ENCODE measurements at places on chromosomes 3 and 15.
A peak's percentile ranks its signal among the peaks of the same experiment; 100 is the strongest.

GRCh38 chr3:17602126-17602525 lies 140.3 kb downstream of the TBC1D5 start:
- DNase-seq: no peak

DNA sequence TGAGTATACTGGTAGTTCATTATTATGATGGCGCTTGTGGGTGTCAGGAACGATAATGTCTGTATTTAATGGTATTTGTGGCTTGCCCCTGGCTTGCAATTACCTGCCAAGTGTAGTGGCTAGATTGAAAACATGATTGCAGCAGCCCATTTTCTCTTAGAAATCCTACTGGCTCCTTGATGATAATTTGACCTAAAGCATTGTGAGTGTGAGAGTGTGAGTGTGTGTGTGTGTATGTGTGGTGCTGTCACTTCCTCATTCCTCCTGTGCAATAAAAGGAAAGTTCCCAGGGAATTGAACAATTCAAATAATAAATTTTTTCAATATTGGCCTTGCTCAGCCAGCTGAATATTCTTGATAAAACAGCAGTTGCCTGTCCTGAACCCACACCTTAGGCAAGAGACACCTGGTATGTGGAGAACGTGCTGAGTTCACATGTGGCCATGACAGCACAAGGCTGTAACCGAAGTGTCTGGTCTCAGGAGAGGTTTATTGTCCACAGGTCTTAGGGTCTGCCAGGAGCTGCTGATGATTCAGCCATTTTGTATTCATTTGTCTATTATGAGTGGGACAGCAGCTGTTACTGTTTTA lies 193.3 kb downstream of the CD47 start:
- no peak for DNase-seq

DNA sequence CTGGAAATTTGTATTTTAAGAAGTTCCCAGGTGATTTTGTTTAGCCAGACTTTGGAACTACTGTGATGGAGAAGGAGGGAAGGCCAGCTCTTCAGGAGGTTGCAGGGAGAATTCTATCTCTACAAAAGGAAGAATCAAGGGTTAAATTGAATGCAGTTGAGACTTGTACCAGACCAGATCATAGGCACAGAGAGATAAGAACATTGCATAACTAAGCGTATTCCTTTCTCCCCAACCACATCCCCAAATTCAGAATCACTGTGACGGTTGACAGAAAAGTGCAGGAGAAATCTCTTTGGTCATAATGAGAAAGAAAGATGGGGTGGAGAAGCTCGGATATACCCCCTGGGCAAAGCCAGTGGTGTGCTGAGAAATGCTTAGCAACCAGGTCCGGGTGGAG lies 7.2 kb downstream of the PLD1 start:
- DNase-seq: no peak

GRCh38 chr15:100032358-100033085 lies 299.3 kb upstream of the LYSMD4 start:
- peak; percentile 43 for DNase-seq

- no peak for DNase-seq
Measured at GRCh38 chr15:100601617-100602063, 344 bp downstream of the LINS1 start.

DNA sequence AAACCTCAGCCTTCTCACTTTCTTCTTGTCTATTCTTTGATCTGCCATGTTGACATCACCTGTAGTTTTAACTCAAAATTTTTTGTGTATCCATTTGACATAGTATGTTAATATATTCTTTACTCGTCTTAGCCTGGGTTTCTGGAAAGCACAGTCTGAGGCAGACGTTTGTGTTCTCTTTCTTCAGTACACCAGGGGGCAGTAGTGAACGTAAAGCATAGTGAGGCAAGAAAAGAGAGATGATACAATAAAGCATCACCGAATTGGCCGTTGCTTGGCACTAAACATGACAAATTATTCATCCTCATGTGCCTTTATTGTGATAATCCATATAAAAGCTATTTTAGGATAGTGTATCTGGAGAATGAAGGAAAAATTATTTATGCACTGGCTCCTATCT lies 141.0 kb upstream of the MYRIP start:
- peak; percentile 65 for DNase-seq

DNA sequence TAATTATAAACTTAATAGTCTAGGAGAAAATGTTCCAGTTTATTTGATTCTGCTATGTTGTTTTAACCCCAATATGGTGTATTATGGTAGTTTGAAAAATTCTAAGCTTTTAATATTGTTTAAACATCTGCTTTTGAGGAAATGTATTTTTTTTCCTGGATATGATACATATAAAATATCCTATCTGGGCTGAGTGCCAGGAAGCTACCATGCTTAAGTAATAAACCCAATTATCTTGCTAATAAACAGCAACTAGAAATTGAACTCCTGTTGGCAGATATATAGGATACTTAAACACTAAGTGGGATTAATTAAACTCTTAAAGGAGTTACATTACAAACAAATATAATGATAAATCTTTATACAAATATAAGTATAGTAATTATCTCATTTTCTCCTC lies 293.7 kb upstream of the GRM7 start:
- no peak for DNase-seq

DNA sequence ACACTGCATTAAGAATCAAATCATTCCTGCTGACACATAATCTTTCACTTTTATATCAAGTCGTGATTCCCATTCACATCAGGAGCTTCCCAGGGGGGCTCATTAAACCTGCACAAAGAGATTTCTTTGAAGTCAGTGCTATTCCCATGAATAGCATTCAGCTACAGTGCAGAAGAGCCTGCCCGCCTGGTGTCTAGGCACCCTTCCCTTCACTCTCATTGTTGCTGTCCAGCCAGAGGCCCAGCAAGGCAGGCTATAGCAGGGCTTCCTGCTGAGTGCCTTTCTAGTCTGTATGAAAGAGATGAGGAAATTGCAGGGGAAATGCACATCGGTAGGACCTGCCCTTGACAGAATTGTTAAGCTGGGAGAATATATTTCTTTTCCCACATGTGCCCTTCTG lies 4.5 kb upstream of the GJD2 start:
- no peak for DNase-seq

DNA sequence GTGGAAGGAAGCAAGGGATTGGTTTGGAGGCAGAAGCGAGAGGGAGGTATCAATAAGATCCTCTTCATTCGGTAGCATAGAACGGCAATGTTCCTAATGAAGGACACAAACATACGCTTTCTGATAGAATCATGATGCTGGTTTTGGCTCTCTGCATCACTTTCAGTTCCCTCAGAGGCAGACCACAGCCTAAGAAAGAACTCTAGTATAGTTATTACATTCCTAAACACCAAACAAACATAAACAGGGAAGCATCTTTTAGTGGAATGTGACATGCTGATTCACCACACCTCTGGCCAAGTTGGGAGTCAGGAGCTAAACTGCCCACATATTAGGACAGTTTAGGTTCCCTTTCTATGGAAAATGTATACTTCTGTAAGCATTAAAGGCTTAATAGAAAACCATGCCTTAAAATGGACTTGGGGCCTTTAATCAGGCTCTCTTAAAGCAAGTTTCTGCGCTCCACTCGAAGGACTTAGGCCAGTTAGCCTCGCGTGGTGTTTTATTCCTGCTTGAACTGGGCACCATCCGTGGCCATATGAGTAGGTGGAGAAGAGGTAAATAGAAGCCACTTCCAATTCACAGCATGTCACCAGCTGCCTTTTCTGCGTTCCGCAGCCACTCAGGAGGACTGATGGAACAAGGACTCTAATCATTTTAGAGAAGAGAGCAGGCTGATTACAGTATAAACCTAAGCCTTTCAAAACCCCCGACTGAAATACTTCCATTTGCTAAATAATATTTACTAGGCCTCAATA lies 53.7 kb downstream of the CD47 start:
- DNase-seq: peak; percentile 52

- no peak for DNase-seq
Measured at GRCh38 chr15:66877477-66878271, 175.6 kb downstream of the SMAD6 start.

DNA sequence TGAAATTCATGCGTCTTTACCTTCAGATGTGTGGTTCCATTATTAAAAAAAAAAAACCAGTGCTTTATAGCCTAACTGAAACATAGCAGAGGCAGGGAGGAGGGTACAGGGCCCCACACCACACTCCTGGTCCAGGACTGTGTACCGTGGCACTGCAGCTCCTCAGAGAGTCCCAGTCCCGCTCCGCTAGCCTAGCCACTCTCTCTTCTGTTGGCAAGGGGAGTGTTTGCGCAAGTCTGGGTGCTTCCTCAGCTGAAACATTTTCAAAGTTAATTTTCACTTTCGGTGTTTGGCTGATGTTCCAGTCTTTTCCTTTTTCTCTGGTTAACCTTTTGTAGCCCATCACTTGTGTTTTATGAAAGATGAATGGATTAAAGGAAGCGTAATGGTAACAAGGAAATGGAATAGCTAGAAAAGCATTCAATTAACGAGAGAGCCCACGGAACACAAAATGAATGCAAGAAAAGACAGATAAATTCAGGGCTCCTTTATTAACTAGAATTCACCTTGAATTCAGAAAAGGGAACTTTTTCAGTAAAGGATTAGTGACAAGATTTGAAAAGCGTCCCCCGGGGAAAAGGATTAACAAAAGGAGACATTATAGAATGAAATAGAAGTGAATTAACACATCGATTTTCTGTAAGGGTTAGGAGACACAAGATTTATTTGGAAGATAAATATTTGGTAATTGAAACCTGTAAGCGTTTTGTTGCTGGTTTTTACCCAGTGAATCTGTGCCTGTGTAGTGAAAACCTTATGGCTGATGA lies 177.0 kb downstream of the CACNA2D3 start:
- DNase-seq: no peak

DNA sequence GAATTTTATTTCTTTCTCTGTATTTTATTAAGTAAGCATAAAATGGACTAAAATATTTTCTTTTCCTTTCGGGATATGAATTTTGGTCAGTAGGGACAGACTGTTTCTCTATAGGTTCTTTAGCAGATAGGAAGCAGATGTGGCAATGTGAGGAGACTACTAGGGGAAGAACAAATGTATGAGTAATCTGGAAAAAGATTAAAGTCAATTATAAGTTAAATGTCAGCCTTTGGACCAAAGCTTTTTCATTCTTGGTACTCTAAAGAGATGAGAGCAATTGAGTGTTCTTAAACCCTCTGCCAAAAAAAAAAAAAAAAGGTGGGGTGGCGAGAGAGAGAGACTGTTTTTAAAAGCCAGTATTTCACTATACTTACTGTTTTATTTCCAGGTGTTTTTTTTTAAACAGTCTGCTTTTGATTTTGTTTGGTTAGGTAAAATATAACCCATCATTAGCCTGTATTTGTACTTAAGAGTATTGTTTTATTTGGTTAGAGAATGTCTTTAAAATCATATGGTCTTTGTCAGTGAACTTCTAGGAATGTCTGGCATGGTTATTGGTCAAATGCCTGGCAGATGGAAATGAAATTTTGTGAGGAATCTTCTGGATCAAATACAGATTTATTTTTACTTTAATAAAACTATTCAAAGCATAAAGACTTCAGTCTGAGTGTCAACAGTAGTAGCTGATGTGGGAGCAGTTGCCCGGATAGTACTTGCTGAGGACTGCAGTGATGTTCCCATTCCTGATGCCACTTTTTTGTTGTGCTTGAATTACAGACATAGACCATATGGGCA lies 63.8 kb downstream of the LRRC49 start:
- DNase-seq: no peak

- DNase-seq: no peak
Measured at GRCh38 chr3:183664913-183665381, 29.5 kb downstream of the KLHL24 start.

- no peak for DNase-seq
Measured at GRCh38 chr15:80777826-80778620, 1.1 kb upstream of the CEMIP start.

GRCh38 chr3:185457376-185457775 lies 41.5 kb downstream of the TMEM41A start:
- no peak for DNase-seq

DNA sequence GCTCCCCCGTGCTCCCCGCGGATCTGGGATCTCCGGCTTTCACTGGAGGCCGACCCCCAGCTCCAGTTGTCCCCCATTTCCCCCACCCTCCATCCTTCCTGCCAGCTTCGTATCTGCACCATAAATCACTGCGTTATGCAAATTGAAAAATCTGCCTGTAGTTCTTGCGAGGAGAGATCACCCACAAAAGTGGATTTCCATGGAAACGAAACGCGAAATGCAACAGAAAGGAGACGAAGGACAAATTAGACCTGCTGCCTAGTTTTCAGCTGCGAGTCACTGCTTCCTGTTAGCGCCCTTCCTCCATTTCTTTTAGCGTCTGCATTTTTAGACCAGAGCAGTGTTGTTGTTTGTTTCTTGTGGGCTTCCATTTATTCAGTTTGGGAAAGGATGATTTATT lies 127.1 kb upstream of the ATP10A start:
- DNase-seq: peak; percentile 55

- no peak for DNase-seq
Measured at GRCh38 chr15:78103406-78104118, 11.2 kb downstream of the SH2D7 start.

DNA sequence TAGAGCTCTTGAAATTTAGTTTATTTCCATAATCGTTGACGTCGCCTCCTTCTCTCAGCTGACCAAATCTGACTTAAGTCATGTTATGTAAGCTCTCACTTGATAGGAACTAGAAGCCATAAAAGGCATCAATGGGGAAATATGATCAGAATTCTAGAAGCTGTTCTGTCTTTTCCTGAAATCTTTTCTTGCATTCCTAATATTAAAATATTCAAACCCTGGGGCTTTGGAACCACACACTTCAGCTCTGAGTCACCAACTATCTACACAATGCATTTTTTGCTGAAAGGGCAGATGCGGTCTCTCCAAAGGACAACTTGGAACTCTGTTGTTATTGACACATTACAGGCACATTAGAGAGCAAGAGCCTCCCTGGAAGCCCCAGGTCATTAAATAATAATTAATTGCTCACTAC lies 91.3 kb downstream of the LARS2 start:
- no peak for DNase-seq

- DNase-seq: no peak
Measured at GRCh38 chr3:9776896-9777693, 7.3 kb upstream of the CAMK1 start.

- no peak for DNase-seq
Measured at GRCh38 chr15:73569361-73569760, 63.8 kb downstream of the NPTN start.

DNA sequence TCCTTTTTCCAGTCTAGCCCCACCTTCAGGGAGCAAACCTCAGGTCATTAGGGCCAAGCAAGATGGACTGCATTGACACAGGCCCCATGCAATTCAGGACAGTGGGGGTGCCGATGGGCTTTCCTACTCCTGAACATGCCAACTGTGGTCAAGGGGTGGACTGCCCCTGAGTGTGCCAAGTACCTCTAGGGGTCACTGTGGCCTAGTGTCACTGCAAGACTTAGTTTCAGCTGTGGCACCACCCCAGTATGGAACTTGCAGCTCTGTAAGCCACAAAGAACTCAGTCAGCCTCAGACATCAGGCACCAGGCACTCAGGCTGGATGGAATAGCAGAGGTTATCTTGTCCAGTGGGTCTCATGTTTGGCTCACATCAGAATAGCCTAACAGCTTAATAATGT lies 32.3 kb downstream of the EXOG start:
- DNase-seq: no peak
